ENCODE measurements at places on chromosomes 2 and 18.

- DNase-seq: no peak
Measured at GRCh38 chr18:79374408-79375171, 21.1 kb upstream of the NFATC1 start.

DNA sequence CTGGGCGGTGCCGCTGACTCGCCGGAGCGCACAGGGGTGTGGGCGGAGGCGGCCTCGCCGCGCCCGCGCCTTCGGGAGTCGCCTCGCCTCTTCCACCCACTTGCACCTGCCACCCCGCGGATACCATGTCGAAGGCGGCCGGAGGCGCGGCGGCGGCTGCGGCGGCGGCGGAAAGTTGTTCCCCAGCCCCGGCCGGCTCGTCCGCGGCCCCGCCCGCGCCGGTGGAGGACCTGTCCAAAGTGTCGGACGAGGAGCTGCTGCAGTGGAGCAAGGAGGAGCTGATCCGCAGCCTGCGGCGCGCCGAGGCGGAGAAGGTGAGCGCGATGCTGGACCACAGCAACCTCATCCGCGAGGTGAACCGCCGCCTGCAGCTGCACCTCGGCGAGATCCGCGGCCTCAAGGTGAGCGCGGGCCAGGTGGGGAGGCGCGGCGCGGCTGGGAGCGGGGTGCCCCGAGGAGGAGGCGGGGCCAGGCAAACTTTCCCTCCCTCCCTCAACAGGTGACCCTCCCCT is 766 bp downstream of the CCDC85A start:
- no peak for DNase-seq

DNA sequence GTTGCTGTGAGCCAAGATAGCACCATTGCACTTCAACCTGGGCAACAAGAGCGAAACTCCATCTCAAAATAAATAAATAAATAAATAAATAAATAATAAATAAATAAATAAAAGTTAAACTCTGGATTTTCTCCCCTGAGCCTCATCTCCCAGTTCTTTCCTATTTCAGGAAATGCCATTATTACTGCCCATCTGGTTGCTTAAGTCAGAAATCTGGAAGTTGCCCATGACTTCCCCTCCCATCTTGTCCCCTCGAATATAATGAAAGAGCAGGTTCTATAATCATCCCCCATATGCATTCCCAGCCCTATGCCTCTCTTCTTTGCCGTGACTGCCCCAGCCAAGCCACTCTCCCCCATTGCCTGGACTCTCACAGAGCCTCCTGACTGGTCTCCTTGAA is 4.2 kb upstream of the PSD4 start:
- no peak for DNase-seq

GRCh38 chr2:146366276-146366675 is 1478.6 kb upstream of the ACVR2A start:
- DNase-seq: no peak

DNA sequence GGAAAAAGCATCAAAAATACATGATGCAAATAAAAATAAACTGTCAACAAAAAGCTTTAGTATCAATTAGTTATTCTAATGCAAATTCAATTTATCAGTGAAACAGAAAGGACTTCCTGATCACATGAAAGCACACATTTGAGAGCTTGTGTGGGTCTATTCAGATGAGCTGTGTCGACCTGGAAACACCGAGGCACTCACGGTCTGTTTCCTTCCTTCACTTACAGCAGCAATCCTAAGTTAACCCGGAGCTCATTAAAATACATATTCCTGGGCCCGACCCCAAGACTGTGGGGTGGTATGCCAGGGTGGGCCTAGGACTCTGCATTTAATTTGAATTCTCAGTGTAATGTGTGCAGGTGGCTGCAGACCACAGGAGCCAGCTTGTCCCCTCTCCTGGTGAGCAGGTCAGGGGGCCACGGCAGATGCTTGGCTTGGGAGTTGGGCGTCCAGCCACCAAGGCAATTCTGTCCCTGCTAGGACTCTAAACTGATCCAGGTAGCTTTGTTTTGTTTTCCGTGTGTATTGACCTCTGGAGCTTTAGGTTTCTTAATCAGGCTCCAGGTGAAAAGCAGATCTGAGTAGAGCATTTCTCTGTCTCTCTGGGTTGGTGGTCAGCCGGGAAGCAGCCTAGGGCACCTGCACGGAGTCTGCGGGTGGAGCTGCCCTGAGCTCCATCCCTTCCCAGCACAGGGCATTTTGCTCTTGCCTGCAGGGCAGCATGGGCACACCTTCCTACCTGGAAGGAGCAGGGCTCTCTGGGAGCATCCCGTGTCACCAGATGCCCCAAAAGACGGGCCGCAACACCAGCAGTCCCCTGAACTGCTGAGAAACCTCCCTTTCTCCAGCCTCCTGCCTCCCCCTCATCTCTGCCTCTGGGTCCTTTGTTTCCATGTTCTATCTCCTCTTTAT is 9.0 kb downstream of the MBP start:
- DNase-seq: no peak

DNA sequence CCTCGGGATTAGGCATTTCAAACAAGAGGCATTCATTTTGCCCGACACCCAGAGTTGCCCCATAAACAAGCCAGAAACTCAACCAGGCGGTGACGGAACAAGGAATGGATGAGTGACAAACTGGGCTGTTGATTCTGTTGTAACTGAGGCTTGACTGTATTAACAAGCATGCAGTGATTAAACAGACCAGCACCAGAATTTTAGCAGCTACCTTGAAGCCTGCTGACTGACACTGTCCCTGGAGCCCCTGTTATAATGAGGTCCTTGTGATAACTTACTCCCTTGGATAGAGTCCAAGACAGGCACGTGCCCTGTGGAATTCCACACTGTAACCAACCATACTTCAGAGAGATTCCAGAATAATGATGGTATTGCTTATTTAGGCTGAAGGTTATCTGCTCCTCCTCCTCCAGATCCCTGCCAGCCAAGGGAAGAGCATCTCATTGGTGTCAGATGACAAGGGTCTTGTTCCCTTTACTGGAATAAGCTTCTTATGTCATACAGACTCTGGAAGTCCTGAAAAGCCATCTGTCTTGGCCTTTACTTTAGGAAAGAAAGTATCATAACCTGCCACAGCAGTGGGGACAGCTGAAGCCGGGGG is 97.1 kb upstream of the RMDN2 start:
- DNase-seq: no peak

- no peak for DNase-seq
Measured at GRCh38 chr18:7904529-7904928, 337.4 kb downstream of the PTPRM start.

- no peak for DNase-seq
Measured at GRCh38 chr2:69830045-69830905, 815 bp downstream of the GMCL1 start.

- DNase-seq: no peak
Measured at GRCh38 chr2:62775367-62775668, 69.8 kb downstream of the EHBP1 start.

- no peak for DNase-seq
Measured at GRCh38 chr2:72901426-72901825, 14.2 kb downstream of the SPR start.

DNA sequence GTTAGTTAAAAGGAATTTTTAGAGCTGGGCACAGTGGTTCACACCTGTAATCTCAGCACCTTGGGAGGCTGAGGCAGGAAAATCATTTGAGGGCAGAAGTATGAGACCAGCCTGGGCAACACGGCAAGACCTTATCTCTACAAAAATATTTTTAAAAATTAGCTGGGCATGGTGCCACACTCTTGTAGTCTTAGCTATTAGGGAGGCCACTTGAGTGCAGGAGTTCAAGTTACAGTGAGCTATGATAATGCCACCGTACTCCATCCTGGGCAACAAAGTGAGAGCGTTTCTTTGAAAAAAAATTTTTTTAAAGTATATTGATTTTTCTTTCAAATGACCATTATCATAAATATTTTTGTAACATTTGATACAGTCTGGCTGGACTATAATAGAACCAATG is 93.6 kb upstream of the FAM117B start:
- no peak for DNase-seq

DNA sequence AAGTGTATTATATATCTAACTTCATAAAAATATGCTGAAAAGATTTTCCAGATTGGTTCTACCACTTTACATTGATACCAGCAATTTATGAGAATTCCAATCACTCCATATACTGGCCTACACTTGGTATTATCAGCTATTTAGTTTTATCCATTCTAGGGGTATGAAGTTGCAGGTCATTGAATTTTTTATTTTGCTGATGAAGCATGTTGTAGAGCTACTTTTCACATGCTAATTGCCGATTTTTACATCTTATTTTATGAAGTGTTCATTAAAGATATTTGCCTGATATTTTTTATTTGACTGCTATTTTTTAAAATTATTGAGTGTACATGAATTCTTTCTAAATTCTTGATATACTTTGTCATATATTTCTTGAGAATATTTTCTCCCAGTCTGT is 542.1 kb downstream of the ADCYAP1 start:
- no peak for DNase-seq

- no peak for DNase-seq
Measured at GRCh38 chr2:66186537-66186936, 248.4 kb upstream of the MEIS1 start.

DNA sequence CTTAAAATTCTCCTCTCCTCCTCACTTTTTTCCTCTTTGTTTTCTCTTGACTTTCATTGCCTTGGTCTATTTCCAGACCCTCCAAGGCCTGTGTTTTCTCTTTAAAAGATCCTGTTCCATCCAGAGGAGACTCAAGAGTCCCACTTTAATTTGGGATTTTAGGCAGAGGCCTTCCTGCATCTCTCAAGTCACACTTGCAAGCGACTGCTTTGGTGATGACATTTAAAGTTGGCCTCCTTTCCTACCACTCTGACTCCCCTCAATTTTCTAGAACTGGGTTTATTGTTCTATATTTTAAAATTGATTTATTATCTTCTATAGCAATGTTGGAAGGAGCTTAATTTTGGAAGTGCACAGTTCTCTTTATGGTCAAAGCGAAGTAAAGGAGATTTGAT is 16.3 kb downstream of the ASAP2 start:
- no peak for DNase-seq

GRCh38 chr2:158598862-158599517 is 142.2 kb downstream of the PKP4 start:
- no peak for DNase-seq

DNA sequence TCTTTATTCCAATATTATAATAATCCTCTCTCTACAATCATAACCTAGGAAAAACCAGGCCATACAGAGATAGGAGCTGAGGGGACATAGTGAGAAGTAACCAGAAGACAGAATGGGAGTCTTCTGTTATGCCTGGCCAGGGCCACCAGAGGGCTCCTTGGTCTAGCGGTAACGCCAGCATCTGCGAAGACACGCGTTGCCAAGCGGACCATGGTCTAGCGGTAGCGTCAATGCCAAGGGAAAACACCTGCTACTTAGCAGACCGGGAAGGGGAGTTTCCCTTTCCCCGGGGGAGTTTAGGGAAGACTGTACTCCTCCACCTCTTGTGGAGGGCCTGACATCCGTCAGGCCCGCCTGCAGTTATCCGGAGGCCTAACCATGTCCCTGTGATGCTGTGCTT is 36.6 kb downstream of the ARL6IP6 start:
- no peak for DNase-seq

GRCh38 chr2:102061962-102062795 is 70.4 kb downstream of the IL1R2 start:
- DNase-seq: no peak

GRCh38 chr2:102632380-102633175 is 13.2 kb downstream of the SLC9A2 start:
- no peak for DNase-seq

- DNase-seq: no peak
Measured at GRCh38 chr18:76495435-76496193, 572 bp upstream of the ZNF516 start.

- DNase-seq: no peak
Measured at GRCh38 chr2:161068670-161069069, 91.6 kb upstream of the TANK start.

DNA sequence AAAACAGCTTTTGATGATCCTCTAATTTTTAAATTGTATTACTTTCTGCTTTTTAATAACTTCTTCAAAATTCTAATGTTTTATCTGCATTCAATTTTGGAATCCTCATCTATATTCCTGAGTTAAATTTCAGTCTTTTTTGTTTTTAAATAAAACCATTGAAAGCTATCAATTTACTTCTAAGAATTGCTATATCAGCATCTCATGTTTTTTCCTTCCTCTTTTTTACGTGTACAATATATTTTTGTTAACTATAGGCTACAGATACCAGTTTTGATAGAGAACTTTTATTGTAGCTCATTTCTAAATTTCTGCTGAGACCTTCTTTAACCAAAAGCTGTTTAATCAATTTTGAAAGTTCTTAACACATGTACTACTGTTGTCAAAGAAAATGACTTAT is 84.5 kb downstream of the SS18 start:
- no peak for DNase-seq
